Dermis blood vessel endothelial cell (primary cell): ENCODE measurements at places on chromosomes 3 and 15. TPM values are rescaled to one million over a fixed set of nuclear protein-coding genes. Genes with fewer than 3 reads are reported as not detected.

The ZNF774 gene
- total RNA-seq: 1.4 and 2.2 TPM in 2 replicates

The CYP19A1 gene
- not detected in 2 replicates for total RNA-seq

DNA sequence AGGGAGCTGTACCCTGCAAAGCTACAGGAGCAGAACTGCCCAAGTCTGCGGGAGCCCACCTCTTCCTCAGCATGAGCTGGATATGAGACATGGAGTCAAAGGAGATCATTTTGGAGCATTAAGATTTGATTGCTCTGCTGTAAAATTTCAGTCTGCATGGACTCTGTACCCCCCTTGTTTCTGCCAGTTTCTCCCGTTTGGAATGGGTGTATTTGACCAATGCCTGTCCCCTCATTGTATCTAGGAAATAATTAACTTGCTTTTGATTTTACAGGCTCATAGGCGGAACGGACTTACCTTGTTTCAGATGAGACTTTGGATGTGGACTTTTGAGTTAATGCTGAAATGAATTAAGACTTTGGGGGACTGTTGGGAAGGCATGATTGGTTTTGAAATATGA, 18.3 kb downstream of the RNF13 start:
- DNase-seq: no peak

- no peak for DNase-seq
These were observed 1.8 kb upstream of the SRP14 start for GRCh38 chr15:40040770-40041169.

- no peak for DNase-seq
These were observed 668 bp downstream of the THRB start for GRCh38 chr3:24493746-24494617.

DNA sequence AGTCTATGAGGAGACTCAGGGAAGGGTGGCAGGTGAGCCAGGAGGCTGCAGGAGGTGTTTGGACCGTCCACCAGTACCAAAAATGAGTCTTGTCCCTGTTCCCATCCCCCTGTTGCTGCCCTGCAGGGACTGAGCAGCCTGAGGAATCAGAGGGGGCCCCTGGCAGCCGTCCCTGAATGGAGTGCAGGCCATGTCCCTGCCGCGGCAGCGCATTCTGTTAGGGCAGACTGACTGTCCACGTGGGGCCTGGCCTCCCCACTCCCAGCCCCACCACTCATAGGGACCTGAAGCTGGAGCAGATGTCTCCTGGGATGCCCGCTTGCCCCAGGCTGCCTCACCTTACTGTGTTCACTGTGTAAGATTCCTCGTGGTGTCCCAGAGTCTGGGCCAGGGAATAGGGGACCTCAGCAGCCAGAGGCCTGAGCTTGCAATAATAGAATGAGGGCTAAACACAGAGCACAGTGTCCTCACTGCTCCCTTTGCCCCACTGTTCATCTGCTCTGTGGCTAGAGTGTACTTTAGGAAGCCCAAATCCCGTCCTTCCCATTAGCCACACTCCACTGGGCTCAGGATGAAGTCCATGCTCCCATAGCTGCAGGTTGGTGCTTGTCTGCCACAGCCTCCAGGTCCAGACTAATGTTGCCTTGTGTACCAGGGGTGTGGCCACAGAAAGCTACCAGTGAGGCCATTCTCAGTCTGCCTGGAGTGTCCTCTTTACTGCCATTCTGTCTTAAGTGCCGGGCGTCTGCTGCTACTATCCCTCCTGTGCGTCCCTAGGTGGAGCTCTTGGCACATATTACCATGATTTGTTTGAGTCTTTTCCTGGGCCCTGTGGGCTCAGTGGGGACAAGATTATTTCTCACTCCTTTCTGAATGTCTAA, 63.2 kb downstream of the HCN4 start:
- peak; percentile 67 for DNase-seq

DNA sequence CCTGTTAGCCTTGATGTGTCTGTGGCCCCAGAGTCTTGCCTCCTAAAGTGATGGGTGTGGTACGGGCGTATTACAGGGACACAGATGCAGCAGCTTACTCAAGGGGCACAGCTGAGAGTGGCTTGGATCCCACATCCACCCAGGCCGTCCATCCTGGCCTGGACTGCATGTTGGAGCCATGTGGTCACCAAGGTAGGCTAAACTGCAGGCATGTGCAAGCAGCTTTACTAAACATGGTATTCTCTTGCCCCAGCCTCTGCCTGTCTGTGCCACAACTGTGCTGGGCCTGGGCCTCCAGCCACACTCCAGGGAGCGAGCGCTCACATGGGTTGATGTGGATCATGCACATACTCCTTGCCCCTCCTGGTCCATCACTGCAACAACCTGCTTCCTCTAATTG, 6.1 kb upstream of the GPR62 start:
- no peak for DNase-seq

GRCh38 chr3:42688487-42689420, 3.4 kb downstream of the KLHL40 start:
- DNase-seq: no peak

DNA sequence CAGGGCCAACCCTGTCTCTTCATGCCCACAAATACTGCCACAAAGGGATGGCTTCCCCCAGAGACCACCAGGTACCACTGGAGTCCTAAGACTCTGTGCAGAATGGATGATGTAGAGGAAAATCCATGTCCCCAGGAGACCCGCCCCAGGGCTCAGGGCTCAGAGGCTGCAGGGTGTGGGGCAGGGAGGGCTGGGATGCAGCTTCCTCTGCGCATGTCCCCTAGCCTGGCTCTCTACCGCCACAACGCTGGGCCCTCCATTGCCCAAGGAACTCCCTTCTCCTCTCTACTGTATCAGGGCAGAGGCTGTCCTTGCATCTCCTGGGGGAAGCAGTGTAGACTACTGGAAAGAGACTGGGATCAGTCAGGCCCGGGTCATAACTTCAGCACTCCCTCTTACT, 19.5 kb upstream of the TICRR start:
- no peak for DNase-seq

GRCh38 chr15:88249220-88249619, 7.3 kb downstream of the NTRK3 start:
- DNase-seq: no peak
